NCI-H510A treated with DMSO at 0.1 percent for 48 hours (cell line): ENCODE measurements at places on chromosomes 2 and 18.
A peak's percentile ranks its signal among the peaks of the same experiment; 100 is the strongest.

DNA sequence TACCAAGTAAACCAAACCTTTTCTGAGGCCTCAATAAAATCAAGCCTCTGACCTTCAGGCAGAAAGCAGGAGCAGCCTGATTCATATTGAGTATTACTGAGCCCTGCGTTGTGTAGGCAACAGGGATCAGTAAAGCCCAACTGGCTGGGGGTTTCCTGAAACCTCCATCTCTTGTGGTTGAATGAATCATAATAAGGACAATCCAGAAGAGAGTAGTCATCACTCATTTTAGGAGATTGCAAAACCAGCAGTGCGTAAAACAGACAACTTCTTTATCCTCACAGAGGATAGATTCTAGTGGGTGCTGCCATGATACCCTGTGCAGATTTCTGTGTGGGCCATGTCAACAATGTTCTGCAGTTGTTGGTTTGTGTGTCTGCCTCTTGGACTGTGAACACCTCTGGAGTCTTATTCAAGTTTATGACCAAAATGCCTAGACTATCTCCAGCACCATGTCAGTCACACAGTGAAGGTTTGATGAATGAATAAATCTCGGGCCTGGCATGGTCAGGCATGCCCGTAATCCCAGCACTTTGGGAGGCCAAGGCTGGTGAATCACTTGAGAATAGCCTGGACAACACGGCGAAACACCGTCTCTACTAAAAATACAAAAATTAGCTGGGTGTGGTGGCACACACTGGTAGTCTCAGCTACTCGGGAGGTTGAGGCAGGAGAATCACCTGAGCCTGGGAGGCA lies 51.8 kb upstream of the RAB27B start:
- DNase-seq: no peak

DNA sequence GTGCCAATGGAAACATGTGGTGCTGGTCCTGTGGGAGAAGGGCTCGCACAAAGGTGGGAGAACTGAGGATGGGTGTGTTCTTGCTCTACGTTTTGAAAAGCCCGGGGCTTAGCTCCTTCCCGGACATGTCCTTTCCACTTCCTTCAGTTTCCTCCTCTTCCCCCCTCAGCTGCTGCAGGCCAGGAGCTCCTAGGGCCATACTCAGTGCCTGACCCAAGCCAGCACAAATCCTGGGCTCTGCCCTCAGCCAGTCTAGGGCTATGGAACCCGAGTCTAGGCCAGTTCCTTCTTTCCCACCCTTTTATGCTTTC lies 1.4 kb upstream of the SIX2 start:
- no peak for DNase-seq

DNA sequence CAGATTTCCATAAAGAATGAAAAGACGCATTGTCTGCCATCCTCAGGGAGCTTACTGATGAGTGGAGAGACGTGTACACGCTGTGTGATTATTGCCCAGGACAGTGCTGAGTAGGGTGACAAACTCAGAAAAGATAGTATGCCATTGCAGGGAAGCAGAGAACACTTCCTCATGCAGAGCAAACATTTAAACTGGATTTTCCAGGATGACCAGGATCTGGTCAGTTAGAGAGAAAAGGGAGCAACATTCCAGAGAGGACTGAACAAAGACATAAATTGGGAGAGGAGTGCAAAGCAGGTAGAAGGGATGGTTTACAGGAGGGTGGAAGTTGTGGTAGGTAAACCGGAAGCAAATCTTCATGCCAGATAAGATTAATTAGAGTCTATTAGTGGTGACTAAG lies 2.3 kb downstream of the SLC9A2 start:
- DNase-seq: no peak

DNA sequence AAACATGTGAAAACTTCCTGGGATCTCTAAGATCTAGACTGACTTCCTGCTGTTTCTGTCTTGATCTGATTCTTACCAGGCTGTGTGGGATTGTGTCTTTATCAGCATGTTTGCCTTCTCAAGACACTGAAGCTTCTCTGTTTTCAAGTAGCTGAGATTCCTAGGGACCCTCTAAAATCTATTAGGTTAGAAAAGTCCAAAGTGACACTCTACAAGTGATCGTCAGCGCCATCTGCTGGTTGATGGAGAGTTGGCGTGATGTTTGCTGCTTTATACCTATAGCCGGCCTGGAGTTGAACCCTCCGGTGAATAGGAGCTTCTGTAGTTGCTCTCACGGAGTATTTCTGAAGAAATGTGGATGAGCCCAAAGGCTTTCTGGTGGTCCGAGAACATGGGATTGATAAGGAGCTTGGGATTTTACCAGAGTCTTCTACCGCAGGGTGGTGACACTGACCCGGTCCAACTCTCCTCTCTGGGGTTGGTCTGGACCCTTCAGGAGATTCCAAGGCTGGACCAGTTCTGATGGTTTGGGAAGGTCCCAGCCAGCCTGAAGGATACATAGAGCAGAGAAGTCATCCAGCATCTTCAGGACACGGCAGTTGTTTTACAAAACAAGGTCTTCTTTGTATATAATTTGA lies 96.0 kb upstream of the TTC39C start:
- DNase-seq: peak; percentile 29

GRCh38 chr2:5736050-5736449 lies 43.9 kb downstream of the SOX11 start:
- DNase-seq: no peak

GRCh38 chr2:5444168-5444567 lies 248.0 kb upstream of the SOX11 start:
- DNase-seq: no peak
